Activated CD8-positive, alpha-beta memory T cell treated with anti-CD3 and anti-CD28 coated beads, Interleukin-2, amount 10 ng/mL, durations not matched to agents 7 days and 5 days (primary cell): ENCODE measurements at places on chromosomes 2 and 18. TPM values are rescaled to one million over a fixed set of nuclear protein-coding genes. Genes with fewer than 3 reads are reported as not detected.

GRCh38 chr2:150126839-150127238 is 360.6 kb downstream of the RND3 start:
- no peaks in the 10 kb centered on the region for H3K27me3 ChIP-seq
- no peaks in the 10 kb centered on the region for H3K36me3 ChIP-seq
- no peak for DNase-seq
- no peak overlapping the region for H3K4me3 ChIP-seq
- no peak overlapping the region for H3K27ac ChIP-seq
- H3K4me1 ChIP-seq, result no peaks in the 10 kb centered on the region

GRCh38 chr2:71940695-71941094 is 207.0 kb downstream of the CYP26B1 start:
- no peak overlapping the region for H3K27ac ChIP-seq
- no peaks in the 10 kb centered on the region for H3K4me1 ChIP-seq
- no peak overlapping the region for H3K4me3 ChIP-seq
- DNase-seq, result no peak
- peaks cover 2% of the 10 kb centered on the region for H3K27me3 ChIP-seq
- no peaks in the 10 kb centered on the region for H3K36me3 ChIP-seq

DNA sequence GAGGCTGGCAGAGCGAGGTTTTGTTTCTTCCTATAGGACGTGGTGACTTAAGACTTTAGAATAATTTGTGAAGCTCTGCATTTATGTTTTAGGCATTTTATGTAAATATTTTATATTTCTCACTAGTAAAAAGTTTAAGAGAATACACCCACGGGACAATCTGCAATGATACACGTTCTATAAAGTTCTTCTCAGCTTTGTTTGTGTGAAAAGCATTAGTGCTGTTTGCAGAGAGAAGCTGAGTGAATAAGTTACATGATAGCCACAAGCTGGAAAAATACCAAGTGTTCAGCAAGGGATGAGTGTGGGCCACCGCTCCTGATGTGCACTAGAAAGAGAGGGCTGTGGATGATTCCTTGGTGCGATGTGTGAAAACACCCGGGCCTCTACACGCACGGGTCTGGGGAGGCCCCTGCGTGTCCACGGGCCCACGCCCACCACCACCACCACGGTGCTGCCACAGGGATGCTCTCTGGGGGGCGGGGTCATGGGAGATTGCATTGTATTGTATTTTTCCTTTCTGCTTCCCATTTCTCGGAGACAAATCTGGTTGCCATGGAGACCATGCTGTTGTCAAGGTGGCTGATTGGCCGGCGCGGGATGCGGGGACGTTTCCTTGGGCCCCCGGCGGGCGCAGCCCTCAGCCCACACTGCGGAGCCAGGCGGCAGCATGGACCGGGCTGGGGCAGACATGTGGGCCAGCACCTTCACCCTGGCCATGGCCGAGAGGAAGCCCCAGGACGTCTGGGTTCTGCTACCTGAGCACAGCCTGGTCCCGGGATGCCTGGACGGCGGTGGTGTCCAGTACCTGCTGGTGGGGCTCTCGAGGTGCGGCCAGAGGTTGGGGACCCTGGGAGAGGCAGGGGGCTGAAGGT is at the start of gene RTP5:
TSS of gene RTP5 (plus strand) at position 643 of the 875 bp plus-strand sequence. CDS start at position 671, 28 bp downstream.
- H3K27me3 ChIP-seq, result peaks cover 52% of the 10 kb centered on the region
- H3K4me1 ChIP-seq, result peaks cover 46% of the 10 kb centered on the region
- H3K27ac ChIP-seq, result no peak within 1 kb of the TSS
- H3K4me3 ChIP-seq, result no peak within 1 kb of the TSS

- peak overlapping the region; percentile 42 for H3K27ac ChIP-seq
- no peaks in the 10 kb centered on the region for H3K27me3 ChIP-seq
- H3K4me3 ChIP-seq, result no peak overlapping the region
- DNase-seq, result no peak
- peaks cover 3% of the 10 kb centered on the region for H3K4me1 ChIP-seq
These were observed 62.4 kb upstream of the ATG16L1 start for GRCh38 chr2:233189025-233189424.

DNA sequence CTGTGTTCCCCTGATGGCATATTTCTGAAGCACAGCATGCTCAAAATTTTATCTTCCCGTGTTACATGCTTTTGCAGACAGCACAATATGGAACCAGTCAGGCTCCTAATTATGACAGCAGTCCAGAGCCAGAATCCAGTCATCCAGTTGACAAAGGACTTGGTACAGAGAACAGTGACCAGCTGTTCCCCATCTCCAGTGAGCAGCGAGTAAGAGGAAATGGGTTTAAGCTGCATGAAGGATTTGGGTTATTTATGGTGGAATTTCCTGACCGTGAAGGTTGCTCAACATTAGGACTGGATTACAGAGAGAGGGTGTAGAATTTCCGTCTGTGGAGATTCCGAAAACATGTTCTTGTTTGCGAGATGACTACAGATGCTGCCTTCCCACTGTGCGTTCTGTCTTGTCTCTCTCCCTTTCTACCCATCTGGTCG is 24.4 kb downstream of the SGPP2 start:
- no peak overlapping the region for H3K4me3 ChIP-seq
- peaks cover 2% of the 10 kb centered on the region for H3K4me1 ChIP-seq
- no peaks in the 10 kb centered on the region for H3K27me3 ChIP-seq
- H3K36me3 ChIP-seq, result no peaks in the 10 kb centered on the region

- peaks cover 50% of the 10 kb centered on the region for H3K27me3 ChIP-seq
- no peak overlapping the region for H3K27ac ChIP-seq
- no peaks in the 10 kb centered on the region for H3K36me3 ChIP-seq
- no peak overlapping the region for H3K4me3 ChIP-seq
These were observed 41.8 kb downstream of the LDLRAD4 start for GRCh38 chr18:13260197-13260934.

DNA sequence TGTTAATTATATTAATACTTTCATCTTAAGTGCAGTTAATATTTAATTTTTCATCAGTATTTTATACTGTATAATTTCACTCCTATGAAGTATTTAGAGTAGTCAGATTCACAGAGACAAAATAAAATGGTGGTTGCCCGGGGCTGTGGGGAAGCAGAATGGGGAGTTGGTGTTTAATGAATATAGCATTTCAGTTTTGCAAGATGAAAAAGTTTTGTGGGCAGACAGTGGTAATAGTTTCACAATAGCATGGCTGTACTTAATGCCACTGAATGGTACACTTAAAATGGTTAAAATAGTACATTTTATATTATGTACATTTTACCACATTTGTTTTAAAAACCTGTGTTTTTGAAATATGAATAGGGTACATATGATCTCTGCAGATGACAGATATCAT is 31.2 kb downstream of the CFAP221 start:
- peaks cover 12% of the 10 kb centered on the region for H3K4me1 ChIP-seq
- H3K27me3 ChIP-seq, result peaks cover 38% of the 10 kb centered on the region
- H3K36me3 ChIP-seq, result no peaks in the 10 kb centered on the region
- no peak overlapping the region for H3K27ac ChIP-seq
- DNase-seq, result no peak

DNA sequence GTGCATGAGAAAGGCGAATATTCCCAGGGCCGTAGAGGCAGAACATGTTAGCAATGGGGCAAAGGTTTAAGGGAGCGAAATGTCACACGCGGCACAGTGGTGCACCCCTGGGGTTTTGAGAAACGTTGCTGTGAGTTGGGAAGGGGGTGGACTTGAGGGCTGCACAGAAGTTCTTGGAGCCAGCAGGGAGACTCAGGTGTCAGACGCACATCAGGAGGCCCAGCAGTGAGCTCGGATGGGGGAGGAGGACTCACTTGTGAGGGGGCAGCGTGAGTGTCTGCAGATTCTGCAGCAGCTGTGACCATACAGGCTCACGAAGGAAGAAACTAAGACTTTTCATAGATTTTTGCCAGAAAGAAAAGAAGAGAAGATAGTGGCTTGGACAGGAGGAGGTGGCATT is 218.2 kb downstream of the SNTG2 start:
- no peak for DNase-seq
- no peak overlapping the region for H3K4me3 ChIP-seq
- H3K36me3 ChIP-seq, result no peaks in the 10 kb centered on the region
- no peaks in the 10 kb centered on the region for H3K4me1 ChIP-seq
- H3K27me3 ChIP-seq, result no peaks in the 10 kb centered on the region

DNA sequence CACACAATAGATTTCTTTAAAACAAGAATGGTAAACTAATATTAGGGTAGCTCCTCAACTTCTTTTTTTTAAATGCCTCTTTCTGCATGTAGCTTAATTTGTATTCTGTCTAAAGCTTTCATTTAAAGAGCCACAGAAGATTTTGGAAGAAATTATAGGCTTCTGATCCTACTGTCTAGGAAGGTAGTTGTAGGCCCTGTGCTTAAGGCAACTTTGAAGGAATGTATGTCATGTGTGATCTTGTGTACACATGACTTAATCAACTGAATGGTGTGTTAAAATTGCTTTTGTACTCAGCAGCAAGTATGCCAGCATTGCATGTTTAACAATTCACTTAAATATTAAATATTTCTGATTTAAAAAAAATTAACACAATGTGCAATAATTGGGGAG is 51.5 kb upstream of the LYPD6 start:
- no peak overlapping the region for H3K4me3 ChIP-seq
- no peak overlapping the region for H3K27ac ChIP-seq
- no peaks in the 10 kb centered on the region for H3K36me3 ChIP-seq
- no peaks in the 10 kb centered on the region for H3K27me3 ChIP-seq
- DNase-seq, result no peak

- H3K4me3 ChIP-seq, result no peak overlapping the region
- H3K27ac ChIP-seq, result no peak overlapping the region
- H3K4me1 ChIP-seq, result no peaks in the 10 kb centered on the region
- H3K27me3 ChIP-seq, result peaks cover 15% of the 10 kb centered on the region
- DNase-seq, result no peak
These were observed 131.2 kb downstream of the TRIB2 start for GRCh38 chr2:12847694-12848575.

NPPC gene
- not detected for total RNA-seq

HRH4 gene
- total RNA-seq, result not detected

RSAD2 gene
- 183 TPM for total RNA-seq

CPS1 gene
- total RNA-seq, result 1.3 TPM
